Activated naive CD4-positive, alpha-beta T cell treated with anti-CD3 and anti-CD28 coated beads, Interleukin-2, amount 10 ng/mL, durations not matched to agents 7 days and 5 days (primary cell): ENCODE measurements at places on chromosomes 4 and X.

DNA sequence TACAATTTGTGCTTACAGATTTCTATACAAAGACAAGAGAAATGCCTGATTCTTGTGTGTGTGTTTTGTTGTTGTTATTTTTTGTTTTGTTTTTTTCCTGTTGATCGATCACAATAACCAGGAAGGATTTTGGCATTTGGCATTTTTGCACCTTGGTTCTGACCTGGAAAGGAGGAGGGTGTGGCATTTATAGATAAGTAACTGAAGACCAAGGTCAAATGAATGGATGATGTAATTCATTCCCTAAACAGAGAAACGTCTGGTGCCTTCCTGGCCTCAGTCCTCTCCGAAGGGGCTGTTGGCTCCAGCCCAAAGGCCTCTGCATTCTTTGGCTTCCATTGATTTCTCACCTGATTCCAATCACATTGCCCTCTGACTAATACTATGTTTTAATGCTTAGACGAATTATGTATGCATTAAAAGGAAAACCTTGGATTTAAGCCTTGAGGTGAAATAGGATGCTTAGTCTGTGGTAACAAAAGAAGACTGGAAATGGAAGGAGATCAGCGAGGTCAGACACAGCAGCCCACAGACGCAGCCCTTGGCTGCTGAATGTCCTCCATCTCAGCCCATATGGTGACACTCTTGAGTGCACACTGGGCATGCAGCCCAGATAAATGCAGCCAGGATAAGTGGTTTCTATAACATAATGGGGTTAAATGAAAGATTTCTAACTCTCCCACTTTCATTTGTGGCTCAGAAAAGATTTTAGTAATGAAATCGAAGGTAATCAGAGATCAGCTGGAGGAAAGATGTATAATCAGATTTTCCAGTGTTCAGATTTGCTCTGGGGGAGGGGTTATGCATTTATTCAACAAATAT lies 60.5 kb upstream of the TRIM2 start:
- no peaks in the 10 kb centered on the region for H3K36me3 ChIP-seq
- no peak for DNase-seq
- peaks cover 34% of the 10 kb centered on the region for H3K27me3 ChIP-seq
- no peak overlapping the region for H3K4me3 ChIP-seq
- H3K27ac ChIP-seq = no peak overlapping the region

DNA sequence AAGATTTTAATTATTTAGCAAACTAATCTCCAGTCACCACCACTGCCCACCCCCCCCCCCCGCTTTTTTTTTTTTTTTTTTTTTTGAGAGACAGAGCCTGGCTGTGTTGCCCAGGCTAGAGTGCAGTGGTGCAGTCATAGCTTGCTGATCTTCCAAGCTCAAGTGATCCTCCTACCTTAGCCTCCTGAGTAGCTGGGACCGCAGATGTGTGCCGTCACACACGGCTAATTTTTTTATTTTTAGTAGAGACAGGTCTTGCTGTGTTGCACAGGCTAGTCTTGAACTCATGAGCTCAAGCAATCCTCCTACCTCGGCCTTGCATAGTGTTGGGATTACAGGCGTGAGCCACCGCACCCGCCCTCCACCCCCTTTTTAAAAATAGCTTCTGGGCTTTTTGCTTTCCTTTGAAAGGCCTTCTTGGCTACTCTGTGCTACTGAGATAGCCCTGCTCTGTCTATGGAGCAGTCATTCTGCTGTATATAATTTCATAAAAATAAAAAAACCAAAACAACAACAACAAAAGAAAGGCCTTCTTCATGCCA lies 18.7 kb downstream of the TXLNG start:
- peaks cover 3% of the 10 kb centered on the region for H3K36me3 ChIP-seq
- DNase-seq = no peak
- peaks cover 8% of the 10 kb centered on the region for H3K4me1 ChIP-seq

DNA sequence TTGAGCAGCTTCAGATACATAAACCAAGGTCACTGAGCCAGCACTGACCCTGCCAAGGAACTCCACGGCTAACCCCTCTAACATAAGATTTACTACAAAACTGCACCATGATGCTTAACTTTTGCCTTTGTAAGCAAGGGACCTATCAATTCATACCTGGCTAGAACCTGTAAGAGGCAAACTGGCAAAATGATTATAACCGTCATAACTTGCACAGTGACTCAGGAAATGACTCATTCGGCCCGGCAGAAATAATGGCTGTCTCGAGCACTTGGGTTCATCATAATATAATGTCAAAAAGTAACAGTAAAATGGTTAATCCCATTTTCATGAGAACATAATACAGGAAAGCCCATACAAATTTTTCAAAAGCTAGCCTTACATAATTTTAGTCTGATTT lies 17.2 kb downstream of the RASGEF1B start:
- peak; percentile 28 for DNase-seq
- no peaks in the 10 kb centered on the region for H3K27me3 ChIP-seq
- peaks cover 13% of the 10 kb centered on the region for H3K4me1 ChIP-seq
- H3K27ac ChIP-seq = peak overlapping the region; percentile 0
- no peak overlapping the region for H3K4me3 ChIP-seq

- H3K4me1 ChIP-seq = peaks cover 5% of the 10 kb centered on the region
- H3K36me3 ChIP-seq = no peaks in the 10 kb centered on the region
- no peak overlapping the region for H3K27ac ChIP-seq
Observed at GRCh38 chrX:24426921-24427746, 38.0 kb upstream of the PDK3 start.

GRCh38 chr4:21517126-21517859 lies 431.3 kb downstream of the KCNIP4 start:
- H3K4me3 ChIP-seq = no peak overlapping the region
- H3K27me3 ChIP-seq = no peaks in the 10 kb centered on the region
- H3K27ac ChIP-seq = no peak overlapping the region
- DNase-seq = no peak
